ENCODE measurements at places on chromosomes 1 and 21.
A peak's percentile ranks its signal among the peaks of the same experiment; 100 is the strongest.

- no peak for DNase-seq
Observed at GRCh38 chr1:184753608-184754475, 816 bp downstream of the EDEM3 start.

- no peak for DNase-seq
Observed at GRCh38 chr1:23543707-23544443, 12.8 kb upstream of the E2F2 start.

- no peak for DNase-seq
Observed at GRCh38 chr1:102798718-102799117, 309.6 kb downstream of the COL11A1 start.

DNA sequence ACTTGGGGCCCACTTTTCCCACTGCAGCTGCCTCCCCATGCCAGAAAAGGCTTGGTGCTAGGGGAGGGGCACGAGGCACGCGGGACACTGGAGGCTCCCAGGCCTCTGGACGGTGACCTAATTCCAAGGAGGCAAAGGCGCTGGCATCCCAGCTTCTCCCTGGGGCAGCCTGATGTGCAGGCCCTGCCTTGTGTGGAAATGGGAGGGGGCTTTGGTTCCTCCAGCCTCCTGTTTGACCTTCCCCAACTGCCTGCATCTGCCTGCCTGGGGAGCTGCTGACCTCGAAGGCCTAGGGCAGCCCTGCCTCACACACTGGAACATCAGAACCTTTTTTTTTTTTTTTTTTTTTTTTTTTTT, 39.9 kb downstream of the KIAA1614 start:
- DNase-seq, result no peak

GRCh38 chr1:204367956-204368355, 8.2 kb upstream of the PLEKHA6 start:
- no peak for DNase-seq

DNA sequence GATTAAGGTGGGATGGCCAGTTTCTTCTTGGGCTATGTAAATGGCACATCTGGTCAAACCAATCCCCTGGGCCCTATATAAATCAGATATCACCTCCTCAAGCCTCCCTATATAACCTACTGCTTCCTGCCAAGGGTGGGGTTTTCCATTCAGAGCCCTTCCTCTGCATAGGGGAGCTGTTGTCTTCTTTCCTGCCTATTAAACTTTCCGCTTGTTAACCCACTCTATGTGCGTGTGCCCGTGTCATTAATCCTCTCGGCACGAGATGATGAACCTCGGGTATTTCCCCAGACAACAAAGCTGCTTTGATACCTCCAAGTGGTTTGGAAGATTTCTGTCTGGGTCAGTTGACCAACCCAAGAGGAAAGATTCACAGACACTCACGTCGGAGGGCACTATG, 19.3 kb upstream of the SERTAD4 start:
- no peak for DNase-seq

- no peak for DNase-seq
Observed at GRCh38 chr21:26115305-26115704, 55.3 kb downstream of the APP start.

DNA sequence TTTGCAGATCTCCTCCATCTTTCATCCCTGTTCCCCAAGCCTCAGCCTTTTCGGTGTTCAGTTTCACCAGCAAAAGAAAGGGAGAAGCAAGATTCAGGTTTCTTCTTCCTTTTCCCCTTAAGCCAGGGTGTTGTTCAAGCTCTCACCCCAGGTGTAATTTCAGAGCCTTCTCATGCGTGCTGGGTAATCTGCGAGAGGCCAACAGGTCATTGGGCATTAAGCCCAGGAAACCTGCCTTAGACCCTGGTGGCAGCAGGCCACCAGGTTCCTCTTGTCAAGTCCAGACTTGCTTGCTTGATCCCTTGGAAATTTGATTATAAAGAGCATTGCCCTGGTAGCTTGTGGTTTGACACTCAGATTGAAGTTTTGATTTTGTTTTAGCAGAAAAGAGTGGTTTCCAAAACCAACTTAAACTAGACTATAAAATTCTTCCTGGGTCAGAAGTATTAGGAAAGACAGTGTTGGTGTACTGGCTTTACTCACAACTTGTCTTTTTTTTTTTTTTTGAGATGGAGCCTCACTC, 6.9 kb downstream of the AKR1A1 start:
- DNase-seq, result no peak

GRCh38 chr1:38127428-38127827, 80.8 kb upstream of the POU3F1 start:
- peak; percentile 10 for DNase-seq

DNA sequence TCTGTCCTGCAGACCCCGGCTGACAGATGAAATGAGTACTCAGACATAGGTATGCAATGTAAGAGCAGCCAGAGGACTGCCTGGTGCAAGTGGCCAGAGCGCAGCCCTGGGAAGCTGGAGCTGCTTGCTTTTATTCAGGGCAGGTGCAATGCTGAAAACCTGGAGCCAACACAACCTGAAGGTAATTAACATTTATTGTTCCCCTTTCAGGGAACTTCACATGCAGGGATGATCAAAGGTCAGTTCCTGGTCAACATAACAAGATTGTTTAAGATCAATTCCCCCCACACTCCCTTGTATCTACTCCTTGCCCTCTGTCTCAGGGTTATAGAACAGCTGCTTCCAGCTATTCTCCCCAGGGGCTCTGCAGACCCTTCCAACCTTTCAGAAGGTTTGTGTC, 48.7 kb upstream of the PRELP start:
- no peak for DNase-seq

DNA sequence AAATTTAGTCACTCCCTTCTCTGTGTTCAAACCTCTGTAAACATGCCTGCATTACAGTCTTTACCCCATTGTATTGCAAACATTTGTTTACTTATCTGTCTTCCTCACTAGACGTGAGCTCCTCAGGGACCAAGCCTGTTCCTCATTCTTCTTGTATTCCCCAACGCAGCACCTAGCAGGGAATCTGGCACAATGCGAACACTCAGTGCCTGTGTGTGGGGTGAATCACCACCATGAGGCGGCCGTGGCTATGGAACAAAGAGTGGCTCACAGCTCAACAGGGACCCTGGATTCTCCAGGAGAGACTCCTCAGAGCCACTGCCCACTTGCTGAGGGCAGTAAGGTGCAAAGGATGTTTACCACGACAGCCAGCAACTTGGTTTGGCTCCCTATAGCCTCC, 95.9 kb downstream of the DDX20 start:
- no peak for DNase-seq

DNA sequence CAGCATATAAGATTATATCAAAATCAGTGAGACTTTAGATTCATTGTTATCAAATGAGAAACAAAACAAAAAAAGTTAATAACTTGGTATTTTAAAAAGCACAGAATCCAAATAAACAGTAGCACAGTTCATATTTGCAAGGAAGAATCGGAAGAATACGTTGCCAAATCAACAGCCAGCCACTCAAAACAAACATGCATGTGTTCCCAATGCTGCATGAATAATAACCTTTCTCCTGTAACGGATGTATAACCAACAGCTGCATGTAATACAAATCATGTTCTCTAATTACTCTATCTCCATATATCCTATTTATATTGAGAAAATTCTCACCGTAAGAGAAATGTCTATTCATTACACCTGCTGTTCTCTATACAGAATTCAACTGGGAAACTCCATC, 98.9 kb upstream of the FOXD3 start:
- no peak for DNase-seq

GRCh38 chr1:228664399-228664914, 70.8 kb upstream of the RHOU start:
- DNase-seq, result peak; percentile 13

DNA sequence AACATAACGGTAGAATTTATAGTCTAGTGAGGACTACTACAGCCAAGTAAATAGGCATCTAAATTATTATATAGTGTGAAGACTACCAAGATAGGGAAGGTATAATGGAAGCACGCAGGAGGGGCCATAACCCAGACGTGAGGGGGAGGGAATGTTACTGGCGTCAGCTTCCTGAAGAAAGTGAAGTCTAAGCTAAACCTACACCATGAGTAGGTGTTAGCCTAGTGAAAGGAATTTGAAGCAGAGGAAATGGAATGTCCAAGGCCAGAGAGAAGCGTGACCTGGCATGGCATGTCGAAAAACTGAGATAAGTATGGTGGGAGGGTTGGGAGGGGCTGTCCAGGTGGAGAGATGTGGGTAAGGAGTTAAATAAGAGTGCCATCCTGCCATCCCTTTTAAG, 140.5 kb downstream of the SLC44A5 start:
- DNase-seq, result no peak

DNA sequence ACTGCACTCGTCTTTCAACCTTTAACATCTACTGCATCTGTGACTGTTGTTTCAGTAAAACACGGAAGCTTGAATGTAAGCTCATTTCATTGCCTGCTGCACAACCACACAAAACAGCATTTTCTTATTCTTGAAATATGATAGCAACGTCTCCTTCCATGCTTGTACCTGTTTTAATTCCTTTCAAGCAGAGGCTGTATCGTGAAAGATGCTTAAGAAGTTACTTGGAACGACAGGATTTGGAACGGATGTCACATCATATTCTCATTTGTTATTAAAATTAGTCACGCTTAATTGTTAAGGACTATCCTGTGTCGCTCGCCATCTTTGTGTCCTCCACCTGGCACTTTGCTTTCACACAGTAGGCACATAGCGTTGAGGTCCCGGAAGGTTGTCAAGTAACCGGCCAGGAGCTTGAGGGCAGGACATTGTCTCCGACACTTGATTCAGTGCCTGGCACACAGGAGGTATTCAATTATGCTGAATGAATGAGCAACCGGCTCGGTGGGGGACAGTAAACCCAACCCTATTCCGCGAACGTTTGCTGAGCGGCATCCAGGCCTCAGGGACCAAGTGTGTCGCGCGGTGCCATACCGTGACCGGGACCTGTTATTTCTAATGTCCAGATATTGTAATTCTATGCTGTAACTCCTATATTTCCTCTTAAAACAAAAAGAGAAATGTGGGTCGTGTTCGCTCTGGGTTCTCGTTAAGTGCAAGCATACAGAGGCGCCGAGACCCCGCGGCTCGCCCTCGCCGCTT, 499 bp upstream of the SH3GLB1 start:
- DNase-seq, result no peak

DNA sequence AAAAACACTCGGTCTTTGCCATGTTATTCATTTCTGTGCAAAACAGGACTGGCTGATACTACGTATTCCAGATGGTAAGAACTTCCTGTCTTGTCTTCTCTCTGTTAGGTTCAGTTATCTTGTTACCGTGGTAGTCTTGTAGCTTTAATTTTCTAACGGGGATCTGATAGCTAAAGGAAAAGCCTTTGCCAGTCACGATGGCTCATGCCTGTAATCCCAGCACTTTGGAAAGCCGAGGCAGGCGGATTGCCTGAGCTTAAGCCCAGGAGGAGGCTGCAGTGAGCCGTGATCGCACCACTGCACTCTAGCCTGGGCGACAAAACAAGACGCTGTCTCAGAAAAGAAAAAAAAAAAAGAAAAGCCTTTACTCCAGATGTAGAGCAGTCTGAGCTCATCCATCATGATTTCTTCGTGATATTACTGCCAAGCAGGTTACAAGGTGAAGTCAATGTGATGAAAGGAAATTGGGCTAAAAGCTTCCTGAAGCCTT, 11.1 kb upstream of the MSTO1 start:
- DNase-seq, result peak; percentile 9

- DNase-seq, result no peak
Observed at GRCh38 chr21:41964171-41964570, 10.4 kb upstream of the C2CD2 start.

GRCh38 chr1:82762829-82763532, 962.2 kb downstream of the ADGRL2 start:
- no peak for DNase-seq

- DNase-seq, result peak; percentile 52
Observed at GRCh38 chr21:27423906-27424595, 457.2 kb upstream of the ADAMTS5 start.

DNA sequence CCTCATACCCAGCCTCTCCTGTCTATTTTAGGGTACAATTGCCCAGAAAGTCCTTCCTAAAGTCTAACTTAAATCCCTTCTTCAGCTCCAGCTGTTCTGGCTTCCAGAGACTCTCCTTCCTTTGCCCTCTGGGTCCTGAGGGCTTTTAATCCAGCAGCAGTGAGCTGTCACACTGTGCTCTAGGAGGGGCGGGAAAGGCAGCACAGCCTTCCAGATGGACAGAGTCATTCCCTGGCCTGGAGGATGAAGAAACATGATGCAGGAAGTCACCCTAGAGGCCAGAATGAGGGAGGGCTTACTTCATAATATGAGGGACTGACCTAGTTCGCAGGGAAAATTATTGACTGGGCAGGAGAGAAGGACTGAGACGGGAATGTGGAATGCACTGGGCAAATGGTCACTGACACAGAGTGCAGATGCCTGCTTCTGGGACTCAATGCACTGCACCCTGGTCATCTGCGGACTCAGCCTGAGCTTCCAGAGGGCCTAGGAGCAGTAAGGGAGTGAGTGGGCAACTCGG, 1.3 kb downstream of the SH2D2A start:
- DNase-seq, result no peak

GRCh38 chr1:1137256-1138045, 21.6 kb upstream of the C1orf159 start:
- DNase-seq, result no peak

- no peak for DNase-seq
Observed at GRCh38 chr1:110585481-110585880, 20.7 kb downstream of the KCNA2 start.

DNA sequence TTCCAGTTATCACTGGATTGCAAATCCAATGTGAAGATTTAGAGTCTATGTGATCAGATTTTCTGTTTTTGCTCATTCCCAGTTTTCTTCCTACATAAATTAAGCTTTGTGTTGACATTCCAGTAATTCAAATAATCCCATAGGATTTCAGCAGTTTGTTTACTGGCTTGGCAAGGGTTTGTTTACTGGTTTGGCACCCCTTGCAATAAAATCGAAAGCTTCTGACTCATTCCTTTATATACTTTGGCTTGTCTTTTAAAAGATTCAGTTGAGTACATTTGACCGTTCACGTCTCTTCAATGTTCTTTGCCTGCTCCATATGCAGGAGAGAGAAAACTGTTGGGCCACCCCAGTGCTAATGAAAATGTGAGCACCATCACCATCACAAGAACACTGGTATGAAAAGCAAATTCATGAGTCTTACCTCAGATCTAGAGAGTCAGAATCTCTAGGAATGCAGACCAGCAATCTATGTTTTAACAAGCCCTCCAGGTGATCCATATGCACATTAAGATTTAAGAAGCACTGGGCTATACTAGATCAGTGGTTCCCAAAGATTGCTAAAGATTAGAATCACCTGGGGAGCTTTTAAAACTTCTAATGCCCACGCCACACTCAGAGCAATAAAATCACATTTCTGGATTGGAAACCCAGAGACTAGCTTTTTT, 32.8 kb downstream of the ZC3H11B start:
- no peak for DNase-seq

DNA sequence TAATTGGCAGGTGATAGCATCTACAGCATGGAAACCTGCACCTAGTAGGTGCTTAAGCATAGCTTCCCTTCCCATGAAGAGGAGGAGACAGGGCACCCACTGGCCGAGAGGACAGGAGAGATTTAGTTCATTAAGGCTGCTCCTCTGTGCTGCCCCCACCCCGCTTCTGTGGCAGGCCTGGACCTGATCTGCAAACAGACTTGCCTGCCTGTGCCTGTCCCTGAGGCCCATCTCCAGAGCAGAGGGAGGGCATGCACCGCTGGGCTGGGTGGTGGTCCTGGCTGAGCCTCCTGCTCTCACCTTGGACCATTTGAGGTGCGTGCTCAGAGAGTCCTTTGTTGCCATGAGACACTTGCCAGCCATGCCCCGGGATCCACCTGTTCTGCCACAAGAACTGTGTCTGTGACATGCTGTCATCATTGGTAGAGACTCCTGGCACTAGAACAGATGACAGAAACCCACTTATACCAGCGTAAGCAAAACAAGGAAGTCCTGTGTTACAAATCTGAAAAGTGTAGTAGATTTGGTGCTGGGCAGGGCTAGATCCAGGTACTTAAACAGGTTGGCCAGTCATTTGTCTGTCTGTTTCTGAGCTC, 55.6 kb downstream of the PTPRF start:
- no peak for DNase-seq

- DNase-seq, result no peak
Observed at GRCh38 chr1:241895013-241895412, 47.0 kb downstream of the EXO1 start.

All from non-pigmented ciliary epithelial cell (primary cell).